A549 (cell line): ENCODE measurements at places on chromosomes 4 and X. TPM values are rescaled to one million over a fixed set of nuclear protein-coding genes. Genes with fewer than 3 reads are reported as not detected.

RIBC1 gene
- 0.96 to 1.5 TPM (median 1.1 TPM) in 3 replicates for polyA plus RNA-seq

NAT8L gene
- 7.7 to 8.2 TPM (median 8.2 TPM) in 3 replicates for polyA plus RNA-seq

GYPA gene
- polyA plus RNA-seq, result not detected in 3 replicates

AKAP4 gene
- polyA plus RNA-seq, result not detected in 3 replicates

NR3C2 gene
- polyA plus RNA-seq, result 0.01 to 0.08 TPM in 2 of 3 replicates, not detected in the other

SHROOM4 gene
- polyA plus RNA-seq, result not detected in 3 replicates

INTU gene
- 1.2 to 1.8 TPM (median 1.5 TPM) in 3 replicates for polyA plus RNA-seq

LIMCH1 gene
- polyA plus RNA-seq, result 51.6 to 53.9 TPM (median 52.9 TPM) in 3 replicates

PRDX4 gene
- 207 to 226 TPM (median 212 TPM) in 3 replicates for polyA plus RNA-seq

CSAG1 gene
- 0.27 to 0.37 TPM in 2 of 3 replicates, not detected in the other for polyA plus RNA-seq

C1QTNF7 gene
- polyA plus RNA-seq, result not detected in 3 replicates
